Liver (tissue), 10 donors: ENCODE measurements at places on chromosomes 7 and 10.

- no peak for DNase-seq
Observed at GRCh38 chr7:115086146-115086841, 164.4 kb downstream of the MDFIC start.

DNA sequence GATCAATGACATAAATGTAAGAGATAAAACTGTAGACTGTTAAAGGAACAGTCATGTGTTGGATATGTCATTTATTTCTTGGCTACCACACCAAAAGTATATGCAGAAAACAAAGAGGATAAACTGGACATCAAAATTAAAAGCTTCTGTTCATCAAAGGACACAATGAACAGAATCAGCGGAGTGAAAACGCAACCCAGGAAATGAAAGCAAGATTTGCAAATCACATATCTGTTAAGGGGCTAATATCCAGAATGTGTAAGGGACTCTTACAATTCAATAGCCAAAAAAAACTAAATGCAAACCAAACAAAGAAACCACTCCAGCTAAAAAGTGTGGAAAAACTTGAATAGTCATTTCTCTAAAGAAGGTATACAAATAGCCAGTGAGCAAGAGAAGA, 164.3 kb downstream of the ZMYND11 start:
- no peak for DNase-seq

DNA sequence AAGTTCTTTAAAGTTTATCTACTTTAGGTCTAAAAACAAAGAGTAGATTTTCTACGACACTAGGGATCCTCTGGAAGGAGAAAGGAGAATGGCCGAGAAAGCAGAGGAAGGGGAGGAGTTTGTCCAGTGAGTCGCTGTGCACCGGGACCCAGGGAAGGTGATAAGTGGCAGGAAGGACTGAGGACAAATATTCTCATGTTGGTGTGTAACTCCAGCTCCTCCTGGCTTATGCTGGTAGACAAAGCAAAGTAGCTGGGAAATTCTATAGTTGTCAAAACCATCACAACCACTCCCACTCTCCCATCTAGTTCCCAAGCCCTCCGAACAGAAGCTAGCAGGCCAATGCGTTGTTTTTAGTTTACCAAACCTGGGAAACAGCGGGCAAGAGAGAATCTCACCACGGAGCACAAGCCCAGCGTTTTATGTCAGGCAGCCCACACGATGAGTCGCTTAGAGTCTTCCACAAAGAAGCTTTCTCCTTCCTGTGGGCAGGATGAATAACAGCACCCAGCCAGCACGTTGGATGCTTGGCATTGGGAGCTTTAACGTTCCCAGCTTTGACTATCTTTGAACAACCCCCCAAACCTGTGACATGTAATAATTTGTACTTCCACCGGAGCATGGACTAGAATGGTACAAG, 32.9 kb upstream of the JCAD start:
- no peak for DNase-seq

- DNase-seq, result no peak
Observed at GRCh38 chr10:52004342-52004949, 305.1 kb upstream of the CSTF2T start.
